ENCODE measurements at places on chromosomes 1 and 21.

- DNase-seq: no peak
Measured at GRCh38 chr1:110498270-110498669, 20.7 kb downstream of the KCNA10 start.

- no peak for DNase-seq
Measured at GRCh38 chr1:160837558-160838205, 25.0 kb downstream of the CD244 start.

- DNase-seq: no peak
Measured at GRCh38 chr1:75672108-75672507, 52.4 kb upstream of the ACADM start.

DNA sequence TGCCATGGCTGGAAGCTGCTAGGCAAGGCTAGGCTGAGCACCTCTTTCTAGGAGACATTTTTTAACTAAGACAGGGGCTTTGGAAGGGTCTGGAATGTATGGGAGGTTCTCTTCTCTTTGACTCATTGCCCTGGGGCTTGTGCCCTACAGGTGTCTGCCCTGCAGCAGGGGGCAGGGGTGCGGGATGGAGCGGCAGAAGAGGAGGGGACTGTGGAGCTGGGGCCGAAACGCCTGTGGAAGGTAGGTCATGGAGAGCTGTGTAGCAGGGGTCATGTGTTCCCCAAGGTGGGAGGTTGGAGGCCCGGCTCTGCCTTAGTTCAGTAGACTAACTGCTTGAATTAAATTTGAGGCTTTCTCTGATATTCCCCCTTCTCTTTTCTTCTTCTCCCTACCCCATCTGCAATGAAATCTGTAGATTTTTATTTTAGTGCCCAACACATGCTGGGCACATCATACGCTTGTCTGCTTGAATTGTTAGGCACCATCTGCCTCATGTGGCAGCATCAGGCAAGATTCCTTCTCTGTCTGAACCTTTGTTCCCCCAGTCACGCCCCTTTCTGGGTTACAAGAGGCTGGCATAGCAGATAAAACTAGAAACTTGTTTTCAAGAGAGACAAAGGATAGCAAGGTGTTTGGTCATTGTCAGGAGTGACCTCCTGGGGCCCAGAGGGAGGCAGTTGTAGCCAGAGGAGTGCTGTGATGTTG, 18.4 kb downstream of the PPFIA4 start:
- DNase-seq: no peak

- no peak for DNase-seq
Measured at GRCh38 chr21:31339721-31340120, 4.3 kb downstream of the TIAM1 start.

- no peak for DNase-seq
Measured at GRCh38 chr1:110285316-110285715, 53.9 kb upstream of the RBM15 start.

- peak; percentile 77 for DNase-seq
Measured at GRCh38 chr1:244280201-244280600, 171.5 kb downstream of the ADSS2 start.

DNA sequence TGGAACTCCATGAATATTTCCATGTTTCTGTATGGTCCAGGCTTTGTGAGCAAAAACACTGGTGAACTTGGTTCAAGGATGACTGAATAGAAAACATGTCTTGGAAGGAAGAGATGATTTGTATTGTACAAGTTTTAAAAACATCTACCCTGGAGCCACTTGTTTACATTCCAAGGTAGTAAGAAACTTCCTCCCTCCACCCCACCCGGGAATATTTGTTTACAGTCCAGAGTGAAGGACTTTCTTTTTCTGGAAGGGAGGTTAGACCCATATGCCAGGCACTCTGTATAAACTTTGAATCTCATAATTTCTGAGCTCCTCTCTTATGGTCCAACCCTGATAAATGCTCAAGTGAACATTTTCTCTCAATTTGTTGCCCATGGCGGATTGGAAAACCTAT, 323.3 kb upstream of the LYPLAL1 start:
- DNase-seq: no peak

- DNase-seq: peak; percentile 5
Measured at GRCh38 chr1:45929257-45929687, 125.9 kb downstream of the MAST2 start.

DNA sequence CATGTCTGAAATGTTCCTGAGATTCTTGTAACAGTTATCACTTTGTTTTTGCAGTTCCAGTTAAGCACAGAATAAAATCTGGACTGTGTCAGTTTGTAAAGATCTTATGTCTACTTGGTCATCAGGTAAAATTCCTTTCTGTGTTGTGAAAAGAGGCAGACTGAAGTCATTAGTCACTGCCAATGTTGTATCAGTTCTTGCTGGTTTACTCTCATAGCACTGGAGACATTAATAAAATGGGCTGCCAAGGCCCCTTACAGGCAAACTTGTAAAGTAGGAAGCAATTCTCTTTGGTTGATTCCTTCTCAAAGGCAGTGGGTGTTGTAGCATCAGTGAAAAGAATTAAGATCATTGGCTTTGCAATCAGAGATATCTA, 61.4 kb upstream of the ST6GALNAC3 start:
- no peak for DNase-seq

- DNase-seq: peak; percentile 48
Measured at GRCh38 chr1:234600418-234601281, 9.3 kb downstream of the IRF2BP2 start.

- peak; percentile 48 for DNase-seq
Measured at GRCh38 chr1:33036051-33036525, 595 bp downstream of the AK2 start.

DNA sequence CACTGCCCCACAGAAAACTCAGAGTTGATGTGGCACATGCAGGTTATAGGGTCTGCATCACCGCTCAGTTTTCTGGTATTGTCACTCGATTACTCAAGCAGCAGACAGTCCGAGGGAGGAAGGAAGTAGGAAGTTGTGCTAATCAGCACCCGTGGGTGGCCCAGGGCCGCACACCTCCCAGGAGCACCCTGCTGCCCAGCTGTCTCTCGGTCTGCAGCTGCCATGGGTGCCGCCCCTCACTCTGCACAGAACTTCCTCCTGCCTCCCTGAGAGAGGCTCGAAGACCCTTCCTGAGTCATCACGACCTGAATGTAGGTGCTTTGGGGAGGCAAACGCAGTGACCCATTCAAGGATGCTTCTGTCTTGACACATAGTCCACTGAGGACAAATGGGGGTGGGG, 4.2 kb upstream of the TFF3 start:
- DNase-seq: no peak

- no peak for DNase-seq
Measured at GRCh38 chr1:36530261-36530660, 47.5 kb upstream of the CSF3R start.

- no peak for DNase-seq
Measured at GRCh38 chr1:44718091-44718490, 12.9 kb downstream of the RNU5D-1 start.

Data from MCF 10A (cell line).